ENCODE measurements at places on chromosomes 3 and 15.

GRCh38 chr3:32428092-32429068 lies 36.7 kb downstream of the CMTM7 start:
- no peak for DNase-seq

DNA sequence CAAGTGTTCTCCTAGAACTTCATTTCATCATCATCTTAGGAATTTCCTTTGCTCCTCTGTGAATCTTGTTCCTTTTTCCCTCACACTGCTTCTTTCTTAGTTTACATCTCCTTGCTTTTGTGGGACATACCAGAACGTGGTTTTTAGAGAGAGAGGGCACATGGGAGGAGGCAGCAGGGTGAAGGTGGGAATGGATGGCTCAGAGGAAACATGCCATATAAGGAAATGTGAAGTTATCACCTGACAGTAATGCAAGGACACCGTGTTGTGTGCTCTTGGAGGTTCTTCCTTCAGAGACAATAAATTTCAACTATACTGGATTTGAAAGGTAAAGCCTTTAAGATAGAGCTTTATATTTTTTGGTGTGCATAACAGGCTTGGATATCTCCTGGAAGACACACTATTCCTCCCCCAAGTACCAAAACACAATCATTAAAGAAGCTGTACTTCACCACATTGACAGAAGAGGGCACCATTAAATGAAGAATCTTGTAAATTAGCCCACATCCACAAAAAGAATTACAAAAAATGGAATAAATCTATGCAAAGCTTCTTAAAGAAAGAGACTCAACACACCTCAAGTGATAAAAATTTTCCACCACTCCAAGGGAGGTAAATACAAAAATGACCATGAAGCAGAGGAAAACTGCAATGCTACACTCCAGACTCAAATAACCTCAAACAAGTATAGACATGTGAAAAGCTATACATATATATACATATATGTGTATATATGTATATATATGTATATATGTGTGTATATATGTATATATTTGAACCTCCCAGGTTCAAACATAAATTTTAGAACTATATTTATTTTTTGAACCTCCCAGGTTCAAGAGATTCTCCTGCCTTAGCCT lies 26.1 kb downstream of the RPL39L start:
- DNase-seq: no peak

DNA sequence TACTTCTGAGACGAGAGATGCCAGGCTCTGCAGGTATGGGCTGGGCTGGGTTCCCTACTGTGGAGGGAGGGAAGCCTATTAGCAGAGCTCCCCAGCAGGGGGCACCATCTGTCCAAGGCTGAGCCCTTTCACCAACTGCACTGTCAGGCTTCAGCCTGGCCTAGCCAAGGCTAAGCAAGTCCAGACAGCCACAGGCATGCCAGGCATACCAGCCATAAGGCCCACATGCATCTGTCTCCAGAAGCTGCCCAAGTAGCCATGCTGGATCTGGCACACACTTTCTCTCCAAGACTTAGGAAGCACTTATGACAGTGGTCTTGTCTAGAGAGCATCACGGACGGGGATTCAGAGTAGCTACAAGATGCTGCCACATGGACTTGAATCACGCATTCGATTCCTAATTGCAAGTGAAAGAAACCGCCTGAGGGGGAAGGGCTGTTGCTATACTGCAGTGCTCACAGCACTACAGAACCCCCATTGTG lies 28.3 kb downstream of the RUVBL1 start:
- DNase-seq: peak; percentile 39

DNA sequence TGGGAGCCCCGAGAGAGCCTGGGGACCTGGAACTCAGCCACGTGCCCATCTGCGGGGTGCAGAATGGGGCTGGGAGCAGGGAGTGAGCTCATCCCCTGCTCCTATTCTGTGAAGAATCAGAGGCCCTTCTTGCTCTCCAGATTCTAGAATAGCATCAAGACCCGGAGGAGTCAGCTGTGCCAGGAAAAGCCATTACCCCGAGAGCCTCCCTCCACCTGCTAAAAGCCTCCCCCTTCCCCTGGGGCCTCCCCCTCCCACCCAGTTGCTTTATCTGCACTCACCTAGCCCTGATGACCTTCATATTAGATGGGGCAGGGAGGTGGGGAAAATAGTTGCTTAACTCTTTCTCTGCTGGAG lies 23.1 kb downstream of the CCDC33 start:
- DNase-seq: no peak

GRCh38 chr3:40737343-40737742 lies 212.6 kb downstream of the ZNF621 start:
- no peak for DNase-seq

DNA sequence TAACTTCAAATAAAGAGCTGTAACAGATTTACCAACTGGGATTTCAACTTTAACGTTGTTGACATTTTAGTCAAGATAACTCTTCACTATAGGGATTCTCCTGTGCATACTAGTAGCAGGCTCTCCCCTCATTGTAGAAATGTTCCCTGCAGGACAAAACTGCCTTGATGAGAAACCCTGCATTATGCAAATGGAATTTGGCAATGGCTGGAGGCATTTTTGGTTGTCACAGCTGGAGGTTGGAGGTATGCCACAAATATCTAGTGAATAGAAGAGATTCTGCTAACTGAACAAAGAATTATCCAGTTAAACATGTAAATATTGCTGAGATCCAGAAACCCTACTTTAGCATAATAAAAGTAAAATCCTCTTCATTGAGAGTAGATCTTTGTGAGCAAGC lies 928.8 kb upstream of the ALCAM start:
- DNase-seq: no peak

DNA sequence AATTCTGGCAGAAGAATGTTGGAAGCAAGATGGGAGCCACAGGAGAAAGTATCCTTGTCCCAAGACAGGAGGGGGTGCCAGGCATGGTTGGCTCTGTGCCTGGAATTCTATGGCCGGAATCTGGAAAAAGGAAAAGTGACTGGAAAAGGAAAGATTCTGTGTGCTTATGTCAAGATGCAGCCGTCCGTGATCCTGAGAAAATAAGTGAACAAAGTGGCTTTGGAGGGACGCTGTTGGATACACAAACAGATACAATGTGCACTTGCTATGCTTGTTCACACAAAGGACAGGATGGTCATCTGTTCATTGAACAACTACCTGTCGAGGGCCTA lies 28.5 kb upstream of the MUC20 start:
- DNase-seq: no peak

- DNase-seq: no peak
These were observed 40.8 kb downstream of the DPH6 start for GRCh38 chr15:35505141-35505540.

GRCh38 chr15:91882858-91883586 lies 29.5 kb downstream of the SLCO3A1 start:
- DNase-seq: no peak

- no peak for DNase-seq
These were observed at the start of gene TMEM202 for GRCh38 chr15:72397796-72398588. Gene TMEM202, plus strand, starts transcription at chr15:72398305. Its CDS starts 22 bp downstream, at chr15:72398327.

GRCh38 chr3:118846176-118846575 lies 188.5 kb downstream of the IGSF11 start:
- no peak for DNase-seq

Measured in right kidney (tissue), 9 donors.